ENCODE measurements at places on chromosomes 7 and 10. TPM values are rescaled to one million over a fixed set of nuclear protein-coding genes. Genes with fewer than 3 reads are reported as not detected.

GLI3 gene
- polyA plus RNA-seq: 16.8 TPM

PON1 gene
- 1.9 TPM for polyA plus RNA-seq

PON3 gene
- polyA plus RNA-seq: 2.2 TPM

METTL2B gene
- polyA plus RNA-seq: 19.5 TPM

CNNM1 gene
- polyA plus RNA-seq: 1.5 TPM

ATOH7 gene
- 1.4 TPM for polyA plus RNA-seq

SPDYE11 gene
- polyA plus RNA-seq: 1.3 TPM

SCIN gene
- polyA plus RNA-seq: 144 TPM

ANKRD30A gene
- not detected for polyA plus RNA-seq

TRUB1 gene
- 31.6 TPM for polyA plus RNA-seq
